ENCODE measurements at places on chromosomes 6 and 20.

- no peak for DNase-seq
These were observed 72.1 kb downstream of the ZMYND8 start for GRCh38 chr20:47284373-47284772.

- no peak for DNase-seq
These were observed 20.5 kb upstream of the TIAM2 start for GRCh38 chr6:154974485-154975149.

GRCh38 chr6:32196682-32197616 lies 4.5 kb upstream of the GPSM3 start:
- no peak for DNase-seq

- no peak for DNase-seq
These were observed 19.0 kb upstream of the MAP3K7 start for GRCh38 chr6:90605749-90606340.

DNA sequence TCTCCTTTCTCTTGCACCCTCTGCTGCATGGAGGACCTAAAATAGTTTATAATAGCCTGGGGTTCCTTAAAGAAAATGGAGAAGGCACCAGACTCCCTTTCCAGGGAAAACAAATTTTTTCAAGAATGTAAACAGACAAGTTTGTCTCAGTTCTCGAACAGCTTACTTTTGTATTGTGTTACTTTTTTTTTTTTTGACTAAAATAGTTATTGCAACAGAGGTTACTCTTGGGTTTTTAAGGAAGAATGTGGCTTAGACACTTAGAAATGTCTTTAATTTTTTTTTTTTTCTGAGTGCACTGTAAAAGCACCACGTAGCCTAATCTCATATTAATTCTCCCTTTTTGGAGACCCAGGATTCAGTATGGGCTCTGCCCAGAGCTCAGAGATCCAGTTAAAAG lies 148.7 kb upstream of the CARMIL1 start:
- DNase-seq, result no peak

DNA sequence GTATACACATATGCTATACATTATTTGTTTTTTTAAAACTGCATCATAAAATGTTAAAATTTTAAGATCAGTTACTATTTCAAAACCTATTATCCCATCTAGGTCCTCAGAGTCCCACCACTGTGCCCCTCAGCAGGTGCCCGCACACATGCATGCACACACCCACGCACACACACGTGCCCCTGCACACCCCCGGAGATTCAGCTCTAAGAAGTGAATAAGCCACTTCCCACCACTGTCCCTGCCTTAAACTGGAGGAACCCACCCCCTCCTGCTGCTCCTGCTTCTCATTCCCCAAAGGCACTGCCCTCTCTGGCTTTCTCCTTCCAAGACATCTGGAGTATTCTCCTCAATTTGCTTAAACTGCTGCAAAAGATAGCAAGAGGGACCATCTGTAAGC lies 5.4 kb upstream of the FAM210B start:
- no peak for DNase-seq

GRCh38 chr20:57990396-57990987 lies 238.0 kb downstream of the ANKRD60 start:
- no peak for DNase-seq

- peak; percentile 20 for DNase-seq
These were observed 476 bp downstream of the MEA1 start for GRCh38 chr6:43013097-43013842.
